Stimulated activated CD4-positive, alpha-beta T cell treated with anti-CD3 and anti-CD28 coated beads, Interleukin-2, amount 100 ng/mL, for 24 hours (primary cell): ENCODE measurements at places on chromosomes 16 and 17.
A peak's percentile ranks its signal among the peaks of the same experiment; 100 is the strongest.

GRCh38 chr17:39704821-39705551 is 5.1 kb downstream of the ERBB2 start:
- DNase-seq, result no peak

DNA sequence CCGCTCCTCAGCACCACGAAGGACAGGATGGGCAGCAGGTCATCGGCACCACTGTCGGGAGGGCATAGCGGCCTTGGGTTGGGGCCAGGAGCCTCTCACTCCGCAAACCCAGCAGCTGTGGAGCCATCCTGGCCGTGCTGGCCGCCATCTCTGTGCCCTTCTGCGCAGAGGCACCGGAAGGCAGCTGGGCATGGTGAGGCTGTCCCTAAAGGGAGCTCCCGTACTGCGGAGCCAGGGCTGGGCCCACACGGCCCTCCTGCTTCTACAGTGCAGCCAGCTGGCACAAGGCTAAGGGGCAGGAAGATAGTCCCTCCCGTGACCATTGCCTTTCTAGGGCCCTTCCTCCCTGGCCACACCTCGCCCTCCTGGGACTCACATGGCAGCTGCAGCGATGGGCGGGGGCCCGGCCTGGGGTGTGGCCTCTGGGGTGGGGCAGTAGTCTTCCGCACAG is 7.0 kb upstream of the SPATA2L start:
- no peak for DNase-seq

DNA sequence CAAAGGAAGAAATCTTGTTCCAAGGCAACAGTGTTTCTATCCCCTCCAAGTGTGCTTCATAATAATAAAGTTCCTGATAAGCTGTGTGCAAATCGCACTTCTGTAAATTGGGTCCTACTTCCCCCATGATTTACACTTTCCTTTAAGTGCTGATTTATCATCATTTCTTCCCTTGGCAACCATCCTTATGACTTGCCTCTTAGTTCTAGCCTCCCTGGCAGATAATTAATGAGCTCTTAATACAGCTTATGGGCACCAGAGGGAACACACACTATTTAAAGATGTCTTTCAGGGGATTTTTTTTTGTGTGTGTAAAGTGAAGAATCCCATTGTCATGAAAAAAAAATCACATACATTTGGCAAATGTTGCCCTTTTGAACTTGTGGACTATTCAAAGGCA is 101.6 kb upstream of the MPHOSPH6 start:
- no peak for DNase-seq

GRCh38 chr16:23832882-23833281 is 2.9 kb upstream of the PRKCB start:
- DNase-seq, result no peak

GRCh38 chr17:62653826-62654761 is 26.6 kb downstream of the MRC2 start:
- peak; percentile 32 for DNase-seq

DNA sequence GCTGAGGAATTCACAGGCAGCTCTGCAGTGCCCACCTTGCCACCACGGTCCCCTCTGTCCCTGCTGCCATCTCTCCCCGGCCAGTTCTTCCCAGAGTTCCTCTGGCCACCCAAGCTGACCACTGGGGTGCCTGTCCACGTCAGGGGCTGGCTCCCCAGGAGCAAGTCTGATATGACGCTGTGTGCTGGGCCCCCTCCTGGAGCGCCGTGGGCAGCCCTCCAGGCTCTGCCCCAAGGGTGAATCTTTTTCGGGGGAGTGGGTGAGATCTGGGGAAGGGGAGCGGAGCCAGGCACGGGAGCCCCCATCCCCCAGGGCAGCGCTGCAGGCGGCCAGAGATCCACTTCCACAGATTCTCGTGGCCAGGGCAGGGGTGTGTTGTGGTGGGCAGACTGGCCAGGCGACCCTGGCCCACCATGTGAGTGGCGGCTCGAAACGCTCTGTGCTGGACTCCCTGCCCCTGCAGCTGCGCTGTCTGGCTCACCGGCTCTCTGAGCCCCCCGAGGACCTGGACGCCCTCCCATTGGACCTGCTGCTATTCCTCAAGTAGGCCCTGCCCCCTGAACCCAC is 3.7 kb downstream of the MSLN start:
- DNase-seq, result no peak
